ENCODE measurements at places on chromosomes 7 and 10. TPM values are rescaled to one million over a fixed set of nuclear protein-coding genes. Genes with fewer than 3 reads are reported as not detected.

FAM237B gene
- polyA plus RNA-seq: not detected

PMS2 gene
- polyA plus RNA-seq: 3.8 TPM

DNA sequence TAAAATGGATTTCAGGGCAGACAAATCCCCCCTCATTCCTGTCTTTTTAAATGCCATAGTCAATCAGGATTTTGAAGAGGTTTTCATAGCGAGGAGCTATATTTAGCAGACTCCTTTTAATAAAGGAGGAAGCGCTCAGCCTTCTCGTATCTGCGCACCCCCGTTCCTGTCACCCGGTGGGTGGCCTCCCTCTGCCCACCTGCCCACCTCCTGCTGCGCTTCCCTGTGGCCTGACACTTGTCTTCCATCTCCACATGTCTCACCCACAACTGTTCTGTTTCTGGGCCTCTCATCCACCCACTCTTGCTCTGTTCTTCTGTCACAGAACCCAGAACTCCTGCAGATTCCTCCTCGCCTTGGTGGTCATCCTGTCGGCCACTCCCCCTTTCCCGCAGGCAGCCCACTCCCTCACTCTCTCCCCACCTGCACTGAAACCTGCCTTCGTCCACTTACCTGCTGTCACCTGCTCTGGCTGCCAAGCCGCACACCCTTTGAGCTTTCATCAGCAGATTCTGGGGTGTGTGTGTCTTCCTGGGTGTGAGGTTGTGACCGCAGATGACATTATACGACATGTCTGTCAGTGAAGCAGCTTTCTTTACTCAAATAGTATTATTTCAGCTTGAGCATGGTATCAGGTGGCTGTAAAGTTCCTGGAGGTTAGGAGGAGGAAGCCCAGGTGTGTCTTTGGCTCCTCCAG is 163.5 kb upstream of the AGK start:
- H3K4me3 ChIP-seq: no peak overlapping the region
- H3K36me3 ChIP-seq: no peaks in the 10 kb centered on the region

GRCh38 chr10:116056445-116057293 is 216.3 kb downstream of the GFRA1 start:
- no peaks in the 10 kb centered on the region for H3K36me3 ChIP-seq
- DNase-seq: no peak
- no peaks in the 10 kb centered on the region for H3K4me1 ChIP-seq
- H3K27me3 ChIP-seq: no peaks in the 10 kb centered on the region
- no peak overlapping the region for H3K27ac ChIP-seq
- no peak overlapping the region for H3K4me3 ChIP-seq

GRCh38 chr7:139709485-139709884 is 68.3 kb downstream of the HIPK2 start:
- peaks cover 88% of the 10 kb centered on the region for H3K36me3 ChIP-seq
- DNase-seq: no peak
- no peaks in the 10 kb centered on the region for H3K27me3 ChIP-seq
- no peak overlapping the region for H3K4me3 ChIP-seq

DNA sequence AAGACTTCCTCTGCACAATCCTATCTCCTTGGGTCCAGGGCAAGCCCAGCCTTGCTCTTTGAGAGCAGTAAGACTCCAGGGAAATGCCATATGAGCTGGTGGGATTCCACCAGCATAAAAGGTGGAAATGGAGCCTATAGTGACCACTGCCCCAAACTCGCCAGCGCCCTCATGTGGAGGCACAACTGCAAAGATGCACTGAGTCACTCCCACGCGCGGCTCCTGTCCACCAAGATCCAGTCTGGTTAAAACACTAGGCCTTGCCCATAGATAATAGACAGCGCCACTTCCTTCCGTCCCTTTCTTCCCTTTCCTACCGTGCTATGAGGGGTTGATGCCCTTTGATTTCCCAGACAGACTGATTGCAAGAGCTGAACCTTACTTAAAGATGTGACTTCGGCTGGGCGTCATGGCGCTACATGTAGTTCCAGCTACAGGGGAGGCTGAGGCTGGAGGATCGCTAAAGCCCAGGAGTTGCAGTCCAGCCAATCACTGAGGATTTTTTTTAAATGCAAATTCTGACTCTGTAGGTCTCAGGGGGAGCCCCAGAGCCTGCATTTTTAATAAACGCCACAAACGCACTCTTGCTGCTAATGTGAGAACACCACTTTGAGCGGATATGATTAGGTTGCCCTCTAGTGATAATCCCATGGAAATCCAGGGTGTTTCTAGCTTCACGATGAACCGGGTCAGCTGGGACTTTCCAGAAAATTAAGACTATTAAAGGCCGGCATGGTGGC is 136.5 kb downstream of the EPC1 start:
- no peak overlapping the region for H3K27ac ChIP-seq
- no peaks in the 10 kb centered on the region for H3K27me3 ChIP-seq
- no peaks in the 10 kb centered on the region for H3K4me1 ChIP-seq
- no peak overlapping the region for H3K4me3 ChIP-seq

GRCh38 chr10:79054203-79055099 is 14.3 kb upstream of the ZMIZ1 start:
- no peak for DNase-seq
- H3K27me3 ChIP-seq: no peaks in the 10 kb centered on the region
- no peaks in the 10 kb centered on the region for H3K4me1 ChIP-seq
- no peak overlapping the region for H3K27ac ChIP-seq
- no peak overlapping the region for H3K4me3 ChIP-seq

DNA sequence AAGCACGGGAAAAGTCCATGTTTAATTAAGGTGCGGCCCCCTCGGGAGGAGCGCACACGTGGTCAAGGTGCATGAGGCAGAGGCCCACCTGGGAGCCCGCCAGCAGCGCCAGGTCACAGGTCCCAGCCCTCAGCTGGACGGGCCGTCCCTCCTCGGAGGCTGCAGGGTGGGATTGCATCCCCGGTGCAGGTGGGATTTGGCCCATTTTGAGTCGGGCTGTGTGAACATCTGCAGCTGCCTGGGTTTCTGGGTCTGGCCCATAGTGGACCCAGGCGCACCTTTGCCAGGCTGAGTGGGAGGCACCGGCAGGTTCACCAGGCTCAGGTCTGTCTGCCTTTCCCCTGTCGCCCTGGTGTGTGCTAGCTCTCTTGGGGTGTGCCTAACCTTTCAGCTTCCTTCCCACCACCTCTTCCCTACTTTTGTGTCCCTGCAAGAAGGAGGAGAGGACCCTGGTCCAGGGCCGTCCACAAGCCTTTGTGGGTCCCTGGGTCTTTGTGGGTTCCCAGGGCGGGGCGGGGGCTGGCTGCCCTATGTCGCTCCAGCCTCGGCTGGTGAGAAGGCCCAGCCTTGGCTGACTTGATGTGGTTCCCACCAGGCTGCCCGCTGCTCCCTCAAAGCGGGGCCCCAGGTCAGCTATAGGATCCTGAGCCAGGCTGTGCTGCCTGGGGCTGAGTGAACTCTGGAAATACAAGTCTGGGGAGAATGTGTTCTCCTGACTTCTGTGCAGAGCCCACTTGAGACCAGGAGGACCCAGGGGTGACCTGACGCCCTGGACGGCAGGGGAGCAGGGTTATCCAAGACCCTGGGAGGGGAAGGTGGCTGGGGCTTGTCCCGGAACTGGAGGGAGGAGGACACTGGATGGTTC is 186.7 kb upstream of the SHH start:
- no peak for DNase-seq
- H3K4me1 ChIP-seq: peaks cover 11% of the 10 kb centered on the region
- H3K36me3 ChIP-seq: no peaks in the 10 kb centered on the region
- H3K4me3 ChIP-seq: no peak overlapping the region
- no peak overlapping the region for H3K27ac ChIP-seq

GRCh38 chr7:133309333-133309732 is 56.5 kb downstream of the EXOC4 start:
- peaks cover 36% of the 10 kb centered on the region for H3K36me3 ChIP-seq
- H3K4me3 ChIP-seq: no peak overlapping the region
- no peak for DNase-seq
- H3K4me1 ChIP-seq: no peaks in the 10 kb centered on the region
- H3K27ac ChIP-seq: no peak overlapping the region

DNA sequence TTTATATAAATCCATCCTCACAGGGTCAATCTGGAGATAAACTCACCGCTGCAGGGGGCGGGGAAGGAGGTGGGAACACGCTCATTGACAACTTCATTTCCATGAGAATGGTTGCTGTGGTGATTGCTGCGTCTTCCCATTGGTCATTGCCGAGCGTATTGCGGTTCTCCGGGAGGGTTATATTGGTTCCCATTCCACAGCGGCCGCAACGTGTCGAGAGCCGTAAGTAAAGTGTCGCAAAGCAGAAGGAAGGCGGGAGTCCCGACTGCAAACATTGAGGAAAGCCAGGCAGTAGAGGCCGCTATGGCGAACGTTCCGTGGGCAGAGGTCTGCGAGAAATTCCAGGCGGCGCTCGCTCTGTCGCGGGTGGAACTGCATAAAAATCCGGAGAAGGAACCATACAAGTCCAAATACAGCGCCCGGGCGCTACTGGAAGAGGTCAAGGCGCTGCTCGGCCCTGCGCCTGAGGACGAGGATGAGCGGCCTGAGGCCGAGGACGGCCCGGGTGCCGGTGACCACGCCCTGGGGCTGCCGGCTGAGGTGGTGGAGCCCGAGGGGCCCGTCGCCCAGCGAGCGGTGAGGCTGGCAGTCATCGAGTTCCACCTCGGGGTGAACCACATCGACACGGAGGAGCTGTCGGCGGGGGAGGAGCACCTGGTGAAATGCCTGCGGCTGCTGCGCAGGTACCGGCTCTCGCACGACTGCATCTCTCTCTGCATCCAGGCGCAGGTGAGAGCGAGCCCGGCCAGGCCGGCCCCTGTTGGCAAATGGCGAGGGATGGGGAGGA is at the start of gene KIFBP:
Gene KIFBP (plus strand): TSS at position 274 of the 787 bp plus-strand sequence. CDS start 30 bp downstream, at position 304.
- peak within 1 kb of the TSS; percentile 72 for H3K27ac ChIP-seq
- peak; percentile 92 for DNase-seq
- H3K27me3 ChIP-seq: no peaks in the 10 kb centered on the region
- peaks cover 21% of the 10 kb centered on the region for H3K4me1 ChIP-seq

- H3K4me1 ChIP-seq: peaks cover 17% of the 10 kb centered on the region
- peaks cover 47% of the 10 kb centered on the region for H3K36me3 ChIP-seq
- H3K27me3 ChIP-seq: no peaks in the 10 kb centered on the region
- no peak overlapping the region for H3K27ac ChIP-seq
Observed at GRCh38 chr7:149861728-149862045, 12.1 kb upstream of the ATP6V0E2 start.

DNA sequence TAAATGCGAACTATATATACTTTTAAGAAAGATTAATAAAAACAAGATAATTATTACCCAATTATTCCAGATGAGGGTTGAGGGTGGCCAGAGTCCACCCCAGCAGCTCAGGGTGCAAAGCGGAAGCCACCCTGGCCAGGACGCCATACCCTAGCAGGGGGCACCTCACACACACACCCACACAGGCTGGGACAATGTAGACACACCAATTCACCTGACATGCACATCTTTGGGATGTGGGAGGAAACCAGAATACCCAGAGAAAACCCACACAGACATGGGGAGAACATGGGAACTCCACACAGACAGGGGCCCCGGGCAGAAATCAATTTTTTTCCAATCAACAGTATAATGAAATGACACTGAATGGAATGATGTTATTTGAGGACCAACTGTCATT is 86.0 kb downstream of the RTKN2 start:
- no peak for DNase-seq
- H3K27me3 ChIP-seq: no peaks in the 10 kb centered on the region
- no peak overlapping the region for H3K27ac ChIP-seq
- H3K4me3 ChIP-seq: no peak overlapping the region
- no peaks in the 10 kb centered on the region for H3K36me3 ChIP-seq
